Neural progenitor cell (in vitro differentiated cells): ENCODE measurements at places on chromosomes 5 and 9. TPM values are rescaled to one million over a fixed set of nuclear protein-coding genes. Genes with fewer than 3 reads are reported as not detected.

GRCh38 chr5:91266184-91266705, 116.9 kb downstream of the ARRDC3 start:
- no peak for DNase-seq

- DNase-seq: no peak
Observed at GRCh38 chr5:135441350-135441831, 5.8 kb downstream of the DCANP1 start.

DNA sequence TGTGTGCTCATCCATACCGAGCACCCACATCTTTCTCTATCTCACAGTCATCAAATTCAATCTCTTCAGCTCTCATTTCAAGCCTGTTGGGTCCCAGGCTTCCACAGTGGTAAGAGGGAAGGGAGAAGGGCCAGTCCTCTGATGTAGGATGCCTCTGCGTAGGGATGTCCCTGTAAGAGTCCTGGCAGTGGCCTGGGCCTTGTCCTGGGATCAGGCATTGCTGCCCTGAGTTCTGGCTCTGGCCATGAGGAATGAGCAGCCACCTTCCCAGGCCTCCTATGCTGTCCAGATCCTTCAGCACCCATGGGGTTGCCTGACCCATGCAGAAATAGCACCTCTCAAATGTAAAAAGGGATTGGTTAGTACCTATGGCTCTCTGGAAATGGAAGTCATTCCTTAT, 121.2 kb downstream of the EFNA5 start:
- no peak for DNase-seq

GRCh38 chr5:93079046-93079445, 502.0 kb downstream of the NR2F1-AS1 start:
- no peak for DNase-seq

The MYOT gene
- not detected in 2 replicates for total RNA-seq
